ENCODE measurements at places on chromosomes 7 and 10. TPM values are rescaled to one million over a fixed set of nuclear protein-coding genes. Genes with fewer than 3 reads are reported as not detected.

The FFAR4 gene
- 0.60 TPM for total RNA-seq

The ZNF438 gene
- 6.6 TPM for total RNA-seq

The SYNPO2L gene
- total RNA-seq: not detected

GRCh38 chr10:62237966-62238365 lies 30.7 kb downstream of the RTKN2 start:
- H3K4me3 ChIP-seq: no peak overlapping the region
- no peak for DNase-seq
- H3K36me3 ChIP-seq: no peaks in the 10 kb centered on the region
- H3K27ac ChIP-seq: no peak overlapping the region
- H3K4me1 ChIP-seq: peaks cover 2% of the 10 kb centered on the region

- DNase-seq: no peak
- no peaks in the 10 kb centered on the region for H3K4me1 ChIP-seq
- H3K36me3 ChIP-seq: no peaks in the 10 kb centered on the region
- no peaks in the 10 kb centered on the region for H3K27me3 ChIP-seq
- no peak overlapping the region for H3K27ac ChIP-seq
These were observed 493.8 kb downstream of the ARL4A start for GRCh38 chr7:13181216-13181615.

- no peaks in the 10 kb centered on the region for H3K36me3 ChIP-seq
- H3K4me1 ChIP-seq: no peaks in the 10 kb centered on the region
- no peak overlapping the region for H3K27ac ChIP-seq
- no peak for DNase-seq
These were observed 289.4 kb upstream of the IGFBP3 start for GRCh38 chr7:46210467-46210866.

- H3K36me3 ChIP-seq: no peaks in the 10 kb centered on the region
- no peak for DNase-seq
- H3K4me3 ChIP-seq: peak overlapping the region; percentile 33
- H3K4me1 ChIP-seq: peaks cover 4% of the 10 kb centered on the region
These were observed 54.3 kb upstream of the KDM7A start for GRCh38 chr7:140230861-140231770.

- H3K4me1 ChIP-seq: peaks cover 2% of the 10 kb centered on the region
- H3K27me3 ChIP-seq: no peaks in the 10 kb centered on the region
- DNase-seq: no peak
- no peak overlapping the region for H3K4me3 ChIP-seq
These were observed 42.3 kb upstream of the FOXI2 start for GRCh38 chr10:127694580-127695193.
